NCI-H2029 (cell line): ENCODE measurements at places on chromosomes 5 and 9.

DNA sequence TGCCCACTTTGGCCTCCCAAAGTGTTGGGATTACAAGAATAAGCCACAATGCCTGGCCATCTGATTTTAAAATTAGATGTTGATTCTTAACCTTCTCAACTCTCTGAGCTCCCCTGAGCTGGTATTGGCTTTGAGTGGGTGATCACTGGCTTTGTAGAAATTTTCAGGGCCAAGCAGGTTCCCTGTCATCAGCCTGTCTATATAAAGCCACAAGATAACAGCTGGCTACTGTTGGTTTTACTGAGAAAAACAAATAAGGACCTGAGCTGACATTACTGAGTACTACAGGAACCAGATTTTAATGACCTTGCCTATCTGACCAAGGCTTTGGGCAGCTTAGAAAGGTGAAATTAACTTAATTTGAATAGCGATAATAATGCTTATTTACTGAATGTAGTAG lies 153.6 kb downstream of the MSX2 start:
- DNase-seq = no peak

DNA sequence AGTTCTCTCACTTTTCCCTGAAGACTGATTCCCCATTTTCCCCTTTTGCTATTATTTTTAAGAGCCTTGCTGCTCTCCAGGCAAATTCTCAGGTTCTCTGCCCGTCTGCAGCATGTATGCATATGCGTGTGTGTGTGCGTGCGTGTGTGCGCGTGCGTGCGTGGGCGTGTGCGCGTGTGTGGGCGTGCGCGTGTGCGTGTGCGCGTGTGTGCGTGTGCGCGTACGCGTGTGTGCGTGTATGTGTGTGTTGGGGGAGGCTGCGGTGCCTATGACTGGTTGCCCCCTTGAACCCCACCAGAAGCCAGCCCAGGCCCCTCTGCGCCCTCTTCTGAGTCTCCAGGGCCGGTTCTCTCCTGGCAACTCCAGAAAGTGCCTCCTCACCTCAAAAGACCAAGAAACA lies 987 bp upstream of the FOXI1 start:
- DNase-seq = no peak

DNA sequence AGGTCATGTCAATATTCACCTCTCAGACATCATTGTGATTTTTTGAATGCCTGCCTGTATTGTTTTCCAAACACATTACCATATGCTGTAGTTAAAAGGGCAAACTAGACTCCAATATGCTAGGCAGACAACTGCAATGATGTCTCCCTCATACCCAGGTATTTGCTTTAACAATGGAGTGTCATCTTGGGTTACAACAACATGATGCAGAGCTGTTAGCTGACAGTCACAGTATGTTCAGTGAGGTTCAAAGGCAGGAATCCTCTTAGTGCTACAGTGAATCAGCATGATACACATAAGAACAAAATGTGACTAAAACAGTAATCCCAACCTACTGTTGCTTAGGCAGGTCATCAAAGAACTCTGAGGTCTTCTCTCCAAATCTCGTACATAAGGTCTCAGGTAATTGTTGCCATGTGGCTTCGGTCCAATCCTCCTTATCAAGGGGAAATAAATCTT lies 24.0 kb downstream of the OR1J1 start:
- DNase-seq = no peak

GRCh38 chr9:77916410-77916819 lies 115.2 kb downstream of the GNAQ start:
- DNase-seq = no peak

GRCh38 chr9:36039121-36039520 lies 2.4 kb downstream of the RECK start:
- DNase-seq = no peak

DNA sequence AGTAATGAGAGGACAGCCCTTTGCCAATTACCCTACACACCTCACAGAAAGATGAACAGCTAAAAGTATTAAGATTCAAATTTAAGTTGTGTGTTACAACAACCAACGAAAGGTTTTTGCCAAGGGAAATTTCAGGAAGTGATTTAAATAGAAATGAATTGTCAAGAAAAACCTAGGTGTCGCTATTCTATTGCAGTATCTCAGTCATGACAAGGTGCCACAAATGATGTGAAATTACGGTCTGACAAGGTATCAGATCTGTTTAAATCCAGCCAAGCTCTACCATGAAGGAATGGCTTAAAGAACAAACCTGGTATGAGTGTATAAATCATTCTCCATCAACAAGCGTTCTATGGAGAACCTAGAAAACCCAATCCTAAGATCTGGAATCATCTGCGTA lies 189.7 kb downstream of the ATPSCKMT start:
- DNase-seq = no peak

GRCh38 chr9:4875559-4875958 lies 82.8 kb downstream of the RCL1 start:
- no peak for DNase-seq
